ENCODE measurements at places on chromosomes 7 and 10.

DNA sequence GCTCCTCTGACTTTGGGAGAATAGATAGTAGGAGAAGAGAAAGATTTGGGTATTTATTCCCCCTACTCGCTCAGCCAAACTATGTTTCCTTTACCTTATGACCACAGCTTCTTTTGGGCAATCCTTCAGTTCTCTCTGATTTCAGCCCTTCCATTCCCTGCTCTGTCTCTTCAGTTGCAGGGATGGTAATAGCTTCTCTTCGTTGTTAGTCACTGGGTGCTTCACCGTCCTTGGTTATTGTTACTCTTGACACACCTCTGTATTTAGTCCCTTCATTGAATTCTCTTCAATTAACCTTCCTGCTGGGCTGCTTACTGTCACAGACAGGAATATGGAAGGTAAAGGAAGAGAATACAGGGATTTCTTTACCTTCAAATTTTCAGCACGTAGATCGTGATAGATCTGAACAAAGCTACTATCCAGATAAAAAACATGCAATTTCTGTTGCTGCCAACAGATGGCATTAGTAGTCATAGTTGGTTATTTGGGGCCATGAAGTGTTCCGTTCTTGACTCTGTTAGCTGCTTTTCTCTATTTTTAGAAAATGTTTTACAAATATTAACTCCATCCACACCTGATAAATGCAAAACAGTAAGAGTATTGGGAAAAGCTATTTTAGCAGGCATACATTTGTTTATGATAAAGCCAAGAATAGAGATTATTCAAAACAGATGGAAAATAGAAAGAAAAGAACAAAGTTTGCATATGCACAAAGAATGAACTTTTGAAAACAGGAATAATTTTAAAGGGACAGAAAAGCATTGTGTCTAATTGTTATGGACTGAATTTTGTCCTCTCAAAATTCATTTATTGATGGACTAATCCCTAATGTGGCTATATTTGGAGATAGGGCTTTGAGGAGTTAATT lies 14.0 kb upstream of the PTTG1IP2 start:
- peaks cover 6% of the 10 kb centered on the region for H3K4me1 ChIP-seq
- H3K4me3 ChIP-seq: peak overlapping the region; percentile 28

DNA sequence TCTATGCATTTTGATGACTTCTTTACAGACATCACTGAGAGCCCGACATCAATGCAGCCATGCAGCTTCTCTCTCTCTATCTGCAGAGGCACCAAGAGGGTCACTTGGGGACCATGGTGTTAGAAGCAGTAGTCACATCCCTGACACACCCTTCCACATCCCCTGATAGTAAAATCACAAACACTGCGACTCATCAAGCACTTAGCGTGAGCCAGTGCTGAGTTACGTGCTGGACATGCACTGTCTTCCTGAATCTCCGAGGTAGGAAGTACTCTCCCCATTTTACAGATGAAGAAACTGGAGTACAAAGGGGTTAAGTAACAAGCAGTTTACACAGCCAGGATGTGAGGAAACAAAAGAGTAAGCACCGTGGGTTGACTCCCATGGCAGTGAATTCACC lies 109.2 kb downstream of the OSBPL3 start:
- peaks cover 17% of the 10 kb centered on the region for H3K36me3 ChIP-seq
- no peaks in the 10 kb centered on the region for H3K27me3 ChIP-seq
- H3K4me1 ChIP-seq: peaks cover 19% of the 10 kb centered on the region
- no peak overlapping the region for H3K27ac ChIP-seq
- H3K4me3 ChIP-seq: no peak overlapping the region
- DNase-seq: no peak

DNA sequence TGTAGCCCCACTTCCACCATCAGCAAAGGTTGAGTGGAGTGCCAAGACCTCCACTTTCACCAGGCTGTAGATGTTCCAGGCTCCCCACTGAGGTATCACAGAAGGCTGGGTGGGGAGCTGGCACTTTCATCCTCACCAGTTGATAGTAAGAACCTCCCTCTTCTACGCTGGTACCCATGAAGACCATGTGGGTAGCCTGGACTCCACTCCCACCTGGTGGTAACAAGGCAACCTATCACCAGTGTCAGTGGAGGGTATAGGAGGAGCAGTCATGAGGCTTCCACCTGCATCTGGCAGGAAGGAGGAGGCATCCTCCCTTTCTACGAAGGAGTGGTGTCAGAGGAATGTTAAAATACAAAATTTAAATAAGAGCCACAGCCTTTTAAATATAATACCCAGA lies 4.4 kb downstream of the SMIM30 start:
- no peak for DNase-seq
- H3K4me1 ChIP-seq: peaks cover 13% of the 10 kb centered on the region
- no peaks in the 10 kb centered on the region for H3K27me3 ChIP-seq
- no peak overlapping the region for H3K4me3 ChIP-seq
- H3K36me3 ChIP-seq: no peaks in the 10 kb centered on the region

- H3K27me3 ChIP-seq: no peaks in the 10 kb centered on the region
- no peaks in the 10 kb centered on the region for H3K4me1 ChIP-seq
- H3K4me3 ChIP-seq: no peak overlapping the region
- no peaks in the 10 kb centered on the region for H3K36me3 ChIP-seq
Measured at GRCh38 chr10:24006741-24007140, 202.2 kb upstream of the KIAA1217 start.

DNA sequence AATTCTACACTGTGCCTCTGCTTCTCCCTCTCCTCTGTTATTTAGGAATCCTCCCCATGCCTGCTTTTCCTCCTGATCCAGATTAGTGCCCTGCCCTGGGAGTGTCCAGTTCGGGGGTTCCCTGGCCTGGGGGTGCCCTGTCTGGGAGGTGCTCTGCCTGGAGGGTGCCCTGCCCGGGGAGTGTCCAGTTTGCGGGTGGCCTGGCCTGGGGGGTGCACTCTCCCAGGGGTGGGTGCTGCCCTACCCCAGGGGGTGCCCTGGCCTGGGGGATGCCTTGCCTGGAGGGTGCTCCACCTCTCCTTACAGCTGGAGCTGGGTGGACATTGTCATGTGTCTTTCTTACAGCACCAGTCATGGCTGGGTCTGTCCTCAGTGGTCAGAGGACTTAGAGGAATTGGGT lies 20.2 kb downstream of the RAMP3 start:
- H3K36me3 ChIP-seq: no peaks in the 10 kb centered on the region
- H3K27ac ChIP-seq: no peak overlapping the region
- no peak overlapping the region for H3K4me3 ChIP-seq
- no peak for DNase-seq
- peaks cover 7% of the 10 kb centered on the region for H3K27me3 ChIP-seq

DNA sequence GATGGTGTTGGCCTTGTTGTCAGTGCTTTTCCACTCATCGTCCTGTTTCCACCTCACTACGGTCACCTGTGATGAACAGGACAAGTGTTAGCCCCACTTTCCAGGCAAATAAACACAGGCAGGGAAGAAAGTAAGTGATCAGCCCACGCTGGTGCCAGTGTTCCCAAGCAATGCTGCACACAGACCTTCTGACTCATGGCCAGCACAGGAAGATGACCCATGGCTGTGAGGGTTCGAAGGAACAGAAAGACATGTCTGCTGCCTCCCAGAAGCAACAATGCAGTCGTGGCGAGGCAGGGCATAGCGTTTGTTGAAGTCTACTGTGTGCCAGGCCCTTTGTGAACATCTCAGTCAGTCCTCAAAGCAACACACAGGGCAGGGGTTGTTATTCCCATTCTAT lies 35.7 kb downstream of the SLC29A3 start:
- H3K36me3 ChIP-seq: no peaks in the 10 kb centered on the region
- no peak for DNase-seq
- H3K27me3 ChIP-seq: no peaks in the 10 kb centered on the region

DNA sequence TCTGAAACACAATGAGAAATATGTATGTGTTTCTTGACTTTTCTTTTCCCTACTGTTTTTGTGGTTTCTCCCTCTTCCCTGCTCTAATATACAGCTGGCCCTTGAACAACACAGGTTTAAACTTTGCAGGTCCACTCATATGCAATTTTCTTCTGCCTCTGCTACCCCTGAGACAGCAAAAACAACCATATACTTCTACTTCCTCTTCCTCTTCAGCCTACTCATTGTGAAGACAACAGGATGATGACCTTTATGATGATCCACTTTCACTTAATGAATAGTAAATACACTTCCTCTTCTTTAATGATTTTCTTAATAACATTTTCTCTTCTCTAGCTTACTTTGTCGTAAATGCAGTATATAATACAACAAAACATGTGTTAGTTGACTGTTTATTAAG lies 35.0 kb upstream of the DGKB start:
- no peaks in the 10 kb centered on the region for H3K27me3 ChIP-seq
- H3K4me3 ChIP-seq: no peak overlapping the region
- H3K36me3 ChIP-seq: no peaks in the 10 kb centered on the region

DNA sequence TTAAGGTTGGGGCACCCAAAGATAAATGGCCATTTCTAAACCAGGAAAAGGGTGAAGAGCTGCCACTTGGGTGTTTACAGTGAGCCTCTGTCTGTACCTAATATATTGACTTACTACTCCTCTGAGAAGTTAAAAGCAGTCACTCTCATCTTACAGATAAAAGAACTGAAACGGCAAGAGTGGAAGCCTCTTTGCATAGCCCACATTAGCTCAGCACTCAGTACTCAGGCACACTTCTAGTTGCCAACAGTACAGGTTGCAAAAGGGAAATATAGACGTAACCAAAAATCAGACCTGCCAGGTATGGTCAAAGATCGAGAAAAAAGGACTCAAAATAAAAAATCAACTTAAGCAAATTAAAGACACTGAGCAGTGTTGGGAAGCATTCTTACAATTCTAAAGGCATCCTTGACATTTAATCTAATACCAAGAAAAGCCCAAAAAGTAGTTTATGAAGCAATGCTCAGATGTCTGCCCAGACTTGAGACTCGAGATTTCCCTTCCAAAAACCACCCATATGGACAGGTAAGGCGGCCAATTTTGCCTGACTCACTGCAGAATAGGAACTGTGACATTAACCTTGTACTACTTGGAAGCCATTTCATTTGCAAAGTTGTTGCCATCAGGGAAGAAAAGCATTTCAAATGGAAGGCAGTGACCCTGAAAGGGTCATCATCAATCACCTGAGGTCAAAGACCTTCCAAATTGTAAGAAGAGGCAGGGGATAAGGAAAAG lies 139.3 kb downstream of the SLC25A13 start:
- H3K27me3 ChIP-seq: no peaks in the 10 kb centered on the region
- no peak for DNase-seq
- H3K4me3 ChIP-seq: no peak overlapping the region
- H3K4me1 ChIP-seq: no peaks in the 10 kb centered on the region

GRCh38 chr7:25583621-25584020 lies 355.3 kb upstream of the NPVF start:
- no peak for DNase-seq
- no peaks in the 10 kb centered on the region for H3K4me1 ChIP-seq
- H3K27me3 ChIP-seq: peaks cover 23% of the 10 kb centered on the region
- no peaks in the 10 kb centered on the region for H3K36me3 ChIP-seq

DNA sequence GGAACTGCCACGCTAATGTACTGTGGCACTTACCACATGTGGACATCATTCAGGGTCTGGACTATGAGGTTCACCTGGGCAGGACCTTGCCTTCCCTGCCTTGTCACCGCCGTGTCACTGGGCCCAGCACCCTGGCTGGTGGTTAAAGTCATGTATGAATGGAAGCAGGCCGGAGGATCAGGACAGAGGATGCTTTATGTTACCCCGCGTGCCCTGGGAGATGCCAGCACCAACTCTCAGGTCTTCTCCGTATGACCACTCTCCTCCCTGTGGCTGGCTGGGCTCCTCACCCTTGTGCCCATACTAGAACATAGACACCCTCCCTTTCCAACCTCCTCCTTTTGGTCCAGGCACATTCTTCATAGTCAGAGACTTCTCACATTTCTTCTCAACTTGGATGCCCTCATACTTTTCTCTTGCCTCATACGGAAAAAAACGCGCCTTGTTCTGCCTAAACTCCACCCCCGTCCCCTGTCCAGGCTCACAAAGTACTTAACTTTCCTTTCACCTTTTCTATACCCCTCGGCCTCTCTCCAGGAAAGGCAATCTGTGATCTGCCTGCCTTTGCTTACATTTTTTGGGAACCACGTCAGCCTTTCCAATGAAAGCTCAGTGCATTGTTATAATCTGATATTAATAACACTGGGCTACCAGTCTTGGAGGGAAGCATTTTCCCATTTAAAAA lies 240.0 kb downstream of the TEX36 start:
- no peaks in the 10 kb centered on the region for H3K36me3 ChIP-seq
- no peak overlapping the region for H3K4me3 ChIP-seq

GRCh38 chr7:139557857-139558581 lies 34.5 kb downstream of the CLEC2L start:
- peaks cover 2% of the 10 kb centered on the region for H3K27me3 ChIP-seq
- H3K4me3 ChIP-seq: no peak overlapping the region
- no peak overlapping the region for H3K27ac ChIP-seq
- H3K4me1 ChIP-seq: no peaks in the 10 kb centered on the region
- peaks cover 9% of the 10 kb centered on the region for H3K36me3 ChIP-seq

GRCh38 chr7:33556472-33556871 lies 348.9 kb upstream of the BMPER start:
- H3K4me3 ChIP-seq: no peak overlapping the region
- no peaks in the 10 kb centered on the region for H3K27me3 ChIP-seq
- H3K27ac ChIP-seq: no peak overlapping the region
- DNase-seq: no peak

- no peaks in the 10 kb centered on the region for H3K36me3 ChIP-seq
- no peak for DNase-seq
- H3K4me1 ChIP-seq: no peaks in the 10 kb centered on the region
- no peak overlapping the region for H3K4me3 ChIP-seq
Measured at GRCh38 chr10:85596389-85596788, 770.2 kb downstream of the GRID1 start.

GRCh38 chr7:158166386-158167340 lies 421.0 kb downstream of the PTPRN2 start:
- no peak overlapping the region for H3K4me3 ChIP-seq
- H3K27me3 ChIP-seq: no peaks in the 10 kb centered on the region
- no peaks in the 10 kb centered on the region for H3K4me1 ChIP-seq
- H3K27ac ChIP-seq: no peak overlapping the region

- H3K36me3 ChIP-seq: peaks cover 9% of the 10 kb centered on the region
- no peak for DNase-seq
- no peak overlapping the region for H3K27ac ChIP-seq
- no peaks in the 10 kb centered on the region for H3K27me3 ChIP-seq
- H3K4me1 ChIP-seq: no peaks in the 10 kb centered on the region
Measured at GRCh38 chr10:12097791-12098190, 29.0 kb downstream of the DHTKD1 start.

DNA sequence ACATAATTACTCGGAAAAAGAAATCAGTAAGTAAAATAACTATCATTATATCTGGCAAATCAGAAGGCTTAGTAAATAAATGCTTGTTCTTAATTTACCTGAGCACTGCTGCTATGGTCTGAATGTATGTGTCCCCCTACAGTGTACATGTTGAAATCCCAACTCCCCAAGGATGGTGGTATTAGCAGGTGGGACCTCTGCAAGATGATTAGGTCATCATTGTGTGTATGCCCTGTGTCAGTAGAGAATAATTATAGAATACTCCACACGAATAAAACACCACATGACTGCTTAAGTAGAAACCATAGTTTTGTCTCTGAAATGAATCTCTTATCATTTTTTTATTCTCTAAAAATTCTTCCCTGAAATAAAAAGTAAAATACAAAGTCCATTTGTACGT lies 101.6 kb downstream of the RNF133 start:
- no peaks in the 10 kb centered on the region for H3K4me1 ChIP-seq
- H3K27ac ChIP-seq: no peak overlapping the region

GRCh38 chr10:77310288-77310840 lies 327.2 kb downstream of the KCNMA1 start:
- H3K36me3 ChIP-seq: no peaks in the 10 kb centered on the region
- no peak for DNase-seq
- no peak overlapping the region for H3K27ac ChIP-seq

GRCh38 chr10:121519901-121520493 lies 78.2 kb downstream of the FGFR2 start:
- H3K4me1 ChIP-seq: no peaks in the 10 kb centered on the region
- DNase-seq: no peak
- H3K27ac ChIP-seq: no peak overlapping the region

- H3K27ac ChIP-seq: no peak overlapping the region
- no peaks in the 10 kb centered on the region for H3K4me1 ChIP-seq
- DNase-seq: no peak
- H3K4me3 ChIP-seq: no peak overlapping the region
- H3K27me3 ChIP-seq: no peaks in the 10 kb centered on the region
Measured at GRCh38 chr10:93208717-93209464, 135.2 kb downstream of the CYP26A1 start.
